ENCODE measurements at places on chromosomes 12 and 14.

DNA sequence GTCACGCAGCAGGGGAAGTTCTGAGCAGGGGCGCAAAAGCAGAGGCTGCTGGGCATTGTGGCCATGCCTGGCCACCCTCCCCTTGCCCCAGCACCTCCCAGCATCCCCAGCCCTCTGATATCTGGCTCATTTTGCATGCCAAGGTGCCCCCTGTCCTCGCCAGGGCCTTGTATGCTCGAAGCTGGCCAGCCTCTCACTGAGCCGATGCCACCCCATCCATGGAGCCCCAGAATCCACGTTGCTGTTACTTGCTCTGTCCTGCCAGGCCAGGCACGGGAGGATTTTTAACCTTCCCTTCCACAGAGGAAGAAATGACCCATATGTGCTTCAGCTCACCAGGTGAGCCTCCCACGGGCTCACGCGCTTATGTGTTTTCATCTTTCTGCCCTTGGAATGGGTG lies 413.4 kb downstream of the BCL11B start:
- DNase-seq = no peak

GRCh38 chr12:65891219-65891618 lies 66.9 kb downstream of the HMGA2 start:
- DNase-seq = peak; percentile 73

DNA sequence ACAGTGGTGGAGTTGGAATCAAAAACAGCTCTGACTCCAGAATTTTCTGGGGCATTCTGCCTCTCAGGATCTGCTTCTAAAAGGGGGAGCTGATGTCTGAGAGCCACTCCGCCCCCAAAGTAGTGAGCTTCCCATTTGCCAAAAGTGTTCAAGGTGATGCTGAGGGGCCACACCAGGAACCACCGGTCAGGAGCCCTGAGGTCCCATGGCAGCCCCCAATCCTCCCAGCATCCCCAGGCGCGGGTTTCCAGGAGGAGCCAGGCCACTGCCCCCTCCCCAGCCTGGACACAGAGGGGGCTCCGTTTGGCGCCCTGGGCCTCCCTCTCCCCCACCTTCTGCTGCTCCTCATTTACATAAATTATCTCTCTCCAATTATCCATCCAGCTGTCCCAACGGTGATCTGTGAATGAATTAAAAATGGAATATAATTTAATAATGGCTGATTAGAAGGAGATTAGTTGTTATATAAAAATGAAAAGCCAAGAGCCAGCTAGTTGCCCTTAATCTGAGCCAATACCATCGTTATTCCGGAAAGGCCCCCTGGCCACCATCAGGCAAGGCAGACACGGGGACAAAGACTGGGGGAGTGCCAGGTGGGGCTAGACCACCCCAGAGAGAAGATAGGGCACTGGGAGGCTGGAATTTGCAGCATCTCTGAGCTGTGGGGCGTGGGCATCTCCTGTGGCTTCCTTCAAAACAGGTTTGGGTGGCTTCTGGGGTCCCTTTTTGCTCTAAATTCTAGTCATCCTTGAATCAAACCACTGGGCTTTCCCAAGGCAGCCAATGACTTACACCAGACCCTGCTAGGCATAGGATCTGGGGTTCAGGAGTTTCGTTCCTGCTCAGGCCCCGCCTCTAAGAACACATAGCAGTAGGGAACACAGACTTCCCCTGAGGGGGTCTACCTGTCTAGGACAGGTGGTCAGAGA lies 19.7 kb upstream of the VSX2 start:
- DNase-seq = no peak

- DNase-seq = no peak
Observed at GRCh38 chr14:80535171-80535570, 323.9 kb upstream of the DIO2 start.

GRCh38 chr14:39034481-39035296 lies 68.3 kb downstream of the SEC23A start:
- peak; percentile 19 for DNase-seq

DNA sequence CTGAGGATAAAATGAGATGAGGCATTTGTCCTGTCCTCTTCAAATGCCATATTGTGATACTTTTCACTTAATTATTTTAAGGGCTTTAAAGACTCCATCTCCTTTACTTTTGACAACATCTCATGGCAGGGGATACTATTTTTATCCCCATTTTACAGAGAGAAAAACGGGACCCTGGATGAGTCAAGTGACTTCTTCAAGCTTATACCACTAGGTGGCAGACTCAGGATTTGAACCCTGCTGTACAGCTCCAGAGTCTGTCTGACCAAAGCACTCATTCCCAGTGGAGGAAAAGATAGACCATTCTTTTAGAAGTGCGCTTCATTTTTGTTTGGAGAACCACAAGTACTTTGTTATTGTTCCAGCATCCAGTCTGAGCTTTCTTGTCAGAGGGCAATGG lies 1.7 kb upstream of the SMOC1 start:
- peak; percentile 30 for DNase-seq

DNA sequence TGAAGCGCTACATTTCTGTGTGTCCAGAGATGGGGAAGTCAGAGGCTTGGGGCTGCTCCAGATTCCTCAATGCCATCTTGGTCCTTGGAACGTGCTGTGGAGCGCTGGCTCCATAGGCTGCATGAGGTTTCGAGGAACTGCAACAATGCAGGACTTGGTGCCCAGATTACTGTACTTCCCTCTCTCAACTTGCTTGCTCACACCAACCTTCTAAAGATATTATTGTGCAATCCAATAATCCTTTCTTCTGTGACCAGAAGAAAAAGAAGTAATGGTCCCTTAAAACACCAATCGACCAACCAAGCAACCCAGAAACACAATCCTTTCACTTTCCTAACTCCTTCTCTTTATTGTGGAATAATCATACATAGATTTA lies 3.7 kb downstream of the PRICKLE1 start:
- DNase-seq = no peak

DNA sequence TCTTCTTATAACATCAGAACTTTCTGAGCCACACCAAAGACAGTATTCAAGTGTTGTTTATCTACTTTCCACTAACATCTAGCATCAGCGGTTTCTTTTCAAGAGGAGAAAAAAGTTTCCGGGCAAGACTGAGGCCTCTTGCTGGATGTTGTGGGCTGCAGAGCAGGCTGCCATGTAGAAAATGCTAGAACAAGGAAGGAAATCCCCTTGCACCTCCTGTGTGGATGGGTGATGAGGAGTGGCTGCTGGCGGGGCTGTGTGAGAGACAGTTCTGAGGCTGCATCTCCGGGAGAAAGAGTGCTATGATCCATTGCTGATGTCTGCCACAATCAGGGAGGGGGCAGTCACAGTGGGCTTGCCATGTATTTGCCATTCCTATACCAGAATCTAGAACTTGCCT lies 37.8 kb upstream of the PPP1CC start:
- DNase-seq = no peak

- DNase-seq = peak; percentile 40
Observed at GRCh38 chr14:55752580-55753390, 172.8 kb downstream of the KTN1 start.

- DNase-seq = no peak
Observed at GRCh38 chr14:92475451-92476187, 38.0 kb upstream of the RIN3 start.

DNA sequence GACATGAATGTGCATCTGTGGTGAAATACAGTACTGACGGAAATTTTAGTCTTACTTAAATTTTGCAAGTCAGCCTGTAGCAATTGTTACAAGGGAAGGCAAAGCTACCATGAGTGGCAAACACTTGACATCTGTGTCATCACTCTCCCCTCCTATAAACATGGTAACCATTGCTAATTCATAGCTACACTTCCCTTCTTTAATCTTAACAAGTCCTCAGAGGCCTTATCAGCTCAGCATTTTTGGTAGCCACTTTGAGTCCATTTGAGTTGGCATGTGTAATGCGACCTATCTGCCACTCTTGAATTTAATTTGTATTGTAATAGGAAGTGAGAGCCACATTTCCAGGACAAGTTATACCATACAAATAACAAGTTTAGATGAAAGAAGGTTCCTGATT lies 218.1 kb downstream of the RMST start:
- no peak for DNase-seq

GRCh38 chr14:36070720-36071043 lies 105.8 kb downstream of the PTCSC3 start:
- DNase-seq = no peak

DNA sequence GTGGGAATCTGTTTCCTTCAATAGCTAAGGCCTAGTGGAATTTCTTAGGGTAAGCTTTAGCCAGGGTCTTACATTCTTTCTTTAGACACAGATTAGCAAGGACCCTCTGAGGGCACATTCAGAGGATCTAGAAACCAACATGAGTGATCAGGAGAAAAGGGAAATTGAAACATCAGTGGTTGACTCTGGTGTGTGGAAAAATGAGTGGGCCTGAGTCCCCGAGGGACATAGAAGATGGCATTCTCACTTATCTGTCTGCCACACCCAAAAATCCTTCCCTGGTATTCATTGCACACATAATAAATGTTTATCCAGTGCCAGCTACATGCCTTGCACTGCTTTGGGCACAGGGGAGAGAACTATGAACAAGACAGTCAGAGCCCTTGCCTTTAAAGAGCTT lies 82.9 kb downstream of the SSPN start:
- no peak for DNase-seq

DNA sequence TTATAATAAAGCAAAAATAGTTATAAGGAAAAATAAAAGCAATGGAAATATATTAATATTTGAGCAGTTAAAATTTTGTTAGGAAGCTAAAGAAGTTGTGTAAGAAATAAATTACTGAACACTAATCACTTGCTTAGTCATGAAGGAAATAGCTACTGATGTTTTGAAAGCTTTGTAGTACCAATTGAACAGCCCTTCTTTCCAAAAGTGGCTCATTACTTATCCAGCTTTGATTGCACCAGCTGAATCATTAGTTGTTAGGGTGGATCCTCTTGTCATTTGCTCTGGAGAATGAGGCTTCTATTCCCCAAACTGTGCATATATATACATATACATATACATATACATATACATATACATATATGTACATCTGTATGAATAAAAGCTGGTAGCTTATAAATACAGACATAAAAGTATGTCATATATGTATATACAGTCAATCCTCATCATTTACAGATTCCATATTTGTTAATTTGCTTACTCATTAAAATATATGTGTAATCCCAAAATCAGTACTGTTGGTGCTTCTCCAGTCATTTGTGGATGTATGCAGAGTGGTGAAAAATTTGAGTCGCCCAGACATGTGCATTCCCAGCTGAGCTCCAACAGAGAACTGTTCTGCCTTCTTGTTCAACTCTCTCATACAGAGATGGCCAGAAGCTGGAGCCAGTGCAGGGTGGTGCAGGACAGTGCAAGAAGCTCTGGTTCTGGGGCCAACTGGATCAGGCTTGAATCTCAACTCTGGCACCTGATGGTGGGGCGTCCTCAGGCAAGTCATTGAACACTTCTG lies 214.1 kb downstream of the RPAP3 start:
- DNase-seq = no peak

DNA sequence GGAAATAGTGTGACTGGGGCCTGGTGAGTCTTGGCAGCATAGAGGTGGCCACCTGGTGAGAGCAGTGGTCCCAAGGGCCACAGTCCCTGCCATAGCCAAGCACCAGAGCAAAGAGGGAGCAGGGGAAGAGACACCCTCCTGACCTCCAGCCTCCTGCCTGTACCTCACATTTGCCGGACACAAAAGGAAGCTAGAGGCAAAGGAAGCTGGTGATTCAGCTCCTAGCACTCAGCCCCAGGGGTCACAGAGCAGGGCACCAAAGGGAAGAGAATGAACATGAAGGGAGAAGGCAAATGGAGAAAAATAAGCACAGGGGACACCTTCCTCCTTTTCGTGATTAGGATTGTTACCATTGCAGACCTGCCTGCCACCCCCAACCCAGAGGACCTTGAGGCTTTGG lies 216.8 kb downstream of the ZFP36L1 start:
- DNase-seq = peak; percentile 82

DNA sequence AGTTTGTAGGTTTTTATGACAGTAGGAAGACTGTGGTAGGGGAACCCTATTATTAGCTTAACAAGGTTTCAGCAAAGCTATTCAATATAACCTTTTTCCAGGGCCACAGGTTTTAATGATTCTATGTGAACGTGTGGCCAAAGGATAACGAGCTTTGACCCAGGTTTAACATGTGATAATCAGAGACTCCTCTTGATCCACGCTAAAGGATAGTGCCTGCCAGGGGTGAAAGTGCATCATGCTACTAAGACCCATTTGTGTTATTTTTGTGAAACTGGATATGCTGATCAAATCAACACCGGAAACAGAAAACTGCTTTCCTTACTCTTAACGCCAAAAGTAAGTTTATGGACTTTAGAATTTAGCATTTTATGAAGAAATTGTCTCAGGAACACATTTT lies 909 bp upstream of the TAOK3 start:
- no peak for DNase-seq

- DNase-seq = no peak
Observed at GRCh38 chr14:87686746-87687145, 306.2 kb downstream of the GALC start.

- peak; percentile 96 for DNase-seq
Observed at GRCh38 chr12:6195665-6196535, 4.3 kb upstream of the CD9 start.

- DNase-seq = peak; percentile 83
Observed at GRCh38 chr12:132453361-132454192, 36.4 kb upstream of the FBRSL1 start.

DNA sequence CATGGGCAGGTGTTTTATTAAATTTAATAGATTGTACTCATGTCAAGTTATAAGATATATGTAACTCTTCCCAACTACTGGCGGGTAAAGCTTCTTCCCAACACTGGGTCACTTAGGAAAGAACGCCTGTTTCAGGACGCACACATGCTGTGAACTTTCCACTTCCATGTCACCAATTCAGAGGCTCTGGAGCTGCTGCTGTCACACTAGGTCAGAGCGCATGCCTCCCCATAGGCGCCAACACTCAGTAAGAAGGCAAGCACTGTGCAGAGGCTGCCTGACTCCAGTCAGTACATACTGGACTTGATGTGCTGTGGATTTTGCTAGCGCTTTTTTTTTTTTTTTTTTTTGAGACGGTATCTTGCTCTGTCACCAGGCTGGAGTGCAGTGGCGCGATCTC lies 17.2 kb downstream of the SLC15A4 start:
- DNase-seq = no peak

DNA sequence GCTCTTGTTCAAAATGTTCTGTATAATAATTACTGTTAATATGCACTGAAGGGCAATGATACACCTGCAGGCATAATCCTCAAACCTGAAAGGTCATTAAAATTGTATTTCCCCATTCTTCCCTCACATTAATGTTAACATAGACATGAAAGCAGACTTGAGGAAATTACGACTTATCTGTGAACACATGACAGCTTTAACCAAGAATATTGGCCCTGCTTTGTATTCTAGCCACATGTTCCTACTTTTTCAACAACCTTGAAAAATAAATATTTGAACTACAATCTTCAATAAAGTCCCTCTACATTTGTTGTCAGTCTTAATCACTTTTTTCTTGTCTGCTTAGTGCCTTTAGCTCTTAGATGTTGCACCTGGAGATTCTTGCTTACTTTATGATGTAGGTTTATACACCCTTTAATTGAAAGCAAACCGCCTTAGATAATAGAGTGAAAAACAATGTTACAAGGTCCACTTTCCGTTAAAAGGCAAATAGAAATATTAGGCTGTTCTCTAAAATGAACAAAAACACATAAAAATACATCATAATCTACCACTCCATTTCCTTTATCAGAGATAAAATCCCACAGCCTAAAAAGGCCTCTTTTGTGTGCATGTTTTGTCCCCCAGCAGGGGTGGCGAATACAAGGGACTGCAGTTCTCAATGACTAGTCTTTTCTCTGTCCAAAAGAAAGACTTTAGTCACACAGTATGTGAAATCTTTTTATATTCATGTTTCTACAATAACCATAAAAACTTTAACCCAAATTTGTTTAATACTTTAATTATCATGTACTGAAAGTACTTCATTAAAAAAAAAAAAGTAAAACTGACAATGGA lies 55.9 kb downstream of the ZFC3H1 start:
- no peak for DNase-seq

All from ELR (cell line).